ENCODE measurements at places on chromosomes 7 and 10.
A peak's percentile ranks its signal among the peaks of the same experiment; 100 is the strongest.

GRCh38 chr7:12570168-12570533 is 369 bp upstream of the SCIN start:
- H3K36me3 ChIP-seq = no peaks in the 10 kb centered on the region
- no peak overlapping the region for H3K27ac ChIP-seq
- peaks cover 31% of the 10 kb centered on the region for H3K4me1 ChIP-seq
- no peak for DNase-seq
- peaks cover 38% of the 10 kb centered on the region for H3K27me3 ChIP-seq
- H3K4me3 ChIP-seq = peak overlapping the region; percentile 71

- no peaks in the 10 kb centered on the region for H3K27me3 ChIP-seq
- no peak overlapping the region for H3K4me3 ChIP-seq
- no peaks in the 10 kb centered on the region for H3K4me1 ChIP-seq
- H3K27ac ChIP-seq = no peak overlapping the region
- no peaks in the 10 kb centered on the region for H3K36me3 ChIP-seq
These were observed 237.8 kb downstream of the ZMYND11 start for GRCh38 chr10:373015-373414.

GRCh38 chr7:33745934-33746333 is 159.4 kb upstream of the BMPER start:
- no peaks in the 10 kb centered on the region for H3K27me3 ChIP-seq
- no peak overlapping the region for H3K4me3 ChIP-seq
- no peak for DNase-seq
- H3K27ac ChIP-seq = no peak overlapping the region
- no peaks in the 10 kb centered on the region for H3K4me1 ChIP-seq

GRCh38 chr7:121275204-121275603 is 53.6 kb upstream of the WNT16 start:
- H3K4me1 ChIP-seq = peaks cover 12% of the 10 kb centered on the region
- peaks cover 36% of the 10 kb centered on the region for H3K27me3 ChIP-seq
- H3K36me3 ChIP-seq = no peaks in the 10 kb centered on the region
- DNase-seq = no peak
- no peak overlapping the region for H3K4me3 ChIP-seq

DNA sequence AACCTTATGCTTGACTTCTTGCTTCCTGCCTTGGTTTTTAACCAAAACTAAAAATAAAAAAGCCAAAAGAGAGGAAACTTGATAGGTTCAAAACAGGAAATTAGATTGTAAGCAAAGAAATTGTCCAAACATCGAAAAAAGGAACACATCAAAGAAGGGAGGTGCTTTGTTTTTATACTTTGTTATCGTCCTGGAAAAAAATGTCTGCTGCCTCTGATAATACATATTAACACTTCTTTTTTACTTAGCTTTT is 286.6 kb upstream of the C7orf33 start:
- DNase-seq = no peak
- H3K36me3 ChIP-seq = no peaks in the 10 kb centered on the region
- no peak overlapping the region for H3K4me3 ChIP-seq
- no peaks in the 10 kb centered on the region for H3K27me3 ChIP-seq
- no peak overlapping the region for H3K27ac ChIP-seq

GRCh38 chr7:111368381-111369065 is 193.8 kb downstream of the IMMP2L start:
- no peaks in the 10 kb centered on the region for H3K27me3 ChIP-seq
- no peak overlapping the region for H3K27ac ChIP-seq
- H3K4me3 ChIP-seq = no peak overlapping the region
- no peaks in the 10 kb centered on the region for H3K36me3 ChIP-seq

- no peak overlapping the region for H3K27ac ChIP-seq
- H3K4me3 ChIP-seq = no peak overlapping the region
- DNase-seq = no peak
- H3K4me1 ChIP-seq = no peaks in the 10 kb centered on the region
These were observed 505.3 kb downstream of the SORCS3 start for GRCh38 chr10:105146436-105146835.

DNA sequence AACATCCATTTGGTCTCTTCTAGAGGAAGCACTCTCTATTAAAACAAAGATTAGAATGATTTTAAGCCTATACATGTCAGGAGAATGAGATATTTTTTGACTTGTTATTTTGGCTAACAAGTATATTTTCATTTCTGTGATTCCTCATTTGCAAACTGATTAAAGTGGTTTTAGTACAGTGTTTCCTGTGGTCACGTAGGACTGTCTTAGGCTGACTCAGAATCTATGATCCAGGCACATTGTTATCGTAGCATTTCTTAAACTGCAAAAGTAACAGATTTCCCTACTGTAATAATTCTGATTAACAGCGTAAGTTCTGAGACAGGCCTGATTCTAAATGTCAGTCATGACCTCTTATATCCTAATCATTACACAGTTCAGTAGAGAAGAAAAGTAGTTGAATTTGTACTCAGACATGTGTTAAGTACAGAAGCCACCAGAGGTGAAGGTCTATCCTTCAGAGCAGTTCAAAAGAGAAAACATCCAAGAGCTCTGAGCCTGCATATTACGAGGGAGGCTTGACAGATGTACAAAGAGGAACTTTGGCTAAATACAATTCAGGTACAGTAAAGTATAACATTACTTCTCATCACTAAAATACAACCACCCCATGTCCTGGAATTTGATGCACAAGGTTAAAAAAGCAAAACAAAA is 124.1 kb upstream of the TEX47 start:
- H3K27me3 ChIP-seq = no peaks in the 10 kb centered on the region
- no peak for DNase-seq
- H3K4me3 ChIP-seq = no peak overlapping the region
- H3K4me1 ChIP-seq = no peaks in the 10 kb centered on the region
- H3K36me3 ChIP-seq = no peaks in the 10 kb centered on the region

GRCh38 chr10:129441372-129442009 is 25.6 kb upstream of the MGMT start:
- H3K36me3 ChIP-seq = no peaks in the 10 kb centered on the region
- H3K4me1 ChIP-seq = no peaks in the 10 kb centered on the region
- no peak for DNase-seq
- H3K27me3 ChIP-seq = peaks cover 3% of the 10 kb centered on the region
- H3K4me3 ChIP-seq = no peak overlapping the region
- H3K27ac ChIP-seq = no peak overlapping the region

GRCh38 chr10:70856454-70856853 is 31.9 kb downstream of the PCBD1 start:
- H3K4me1 ChIP-seq = peaks cover 9% of the 10 kb centered on the region
- H3K27ac ChIP-seq = no peak overlapping the region
- H3K27me3 ChIP-seq = no peaks in the 10 kb centered on the region
- H3K4me3 ChIP-seq = no peak overlapping the region
- DNase-seq = no peak

DNA sequence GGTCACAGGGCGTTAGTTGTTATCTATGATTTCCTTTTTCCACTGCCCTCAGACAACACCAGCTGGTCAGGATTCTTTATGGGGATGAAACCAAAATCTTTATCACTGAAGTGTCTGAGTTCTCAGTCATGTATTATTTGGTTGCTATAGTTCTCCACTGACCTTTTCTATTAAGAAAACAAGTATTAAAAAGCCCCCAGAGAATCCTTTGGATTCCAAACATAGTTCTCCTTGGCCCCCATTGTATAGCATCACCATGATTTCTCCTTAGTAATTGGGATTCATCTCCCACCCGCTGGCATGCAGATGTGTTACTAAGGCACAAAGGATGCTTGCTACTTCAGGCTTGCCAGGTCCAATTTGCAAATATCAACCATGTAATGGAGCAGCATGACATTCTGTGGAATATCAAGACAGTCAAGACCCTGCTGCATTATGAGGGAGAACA is 94.3 kb downstream of the IQUB start:
- no peak overlapping the region for H3K27ac ChIP-seq
- no peaks in the 10 kb centered on the region for H3K27me3 ChIP-seq
- H3K4me1 ChIP-seq = no peaks in the 10 kb centered on the region
- H3K4me3 ChIP-seq = no peak overlapping the region

DNA sequence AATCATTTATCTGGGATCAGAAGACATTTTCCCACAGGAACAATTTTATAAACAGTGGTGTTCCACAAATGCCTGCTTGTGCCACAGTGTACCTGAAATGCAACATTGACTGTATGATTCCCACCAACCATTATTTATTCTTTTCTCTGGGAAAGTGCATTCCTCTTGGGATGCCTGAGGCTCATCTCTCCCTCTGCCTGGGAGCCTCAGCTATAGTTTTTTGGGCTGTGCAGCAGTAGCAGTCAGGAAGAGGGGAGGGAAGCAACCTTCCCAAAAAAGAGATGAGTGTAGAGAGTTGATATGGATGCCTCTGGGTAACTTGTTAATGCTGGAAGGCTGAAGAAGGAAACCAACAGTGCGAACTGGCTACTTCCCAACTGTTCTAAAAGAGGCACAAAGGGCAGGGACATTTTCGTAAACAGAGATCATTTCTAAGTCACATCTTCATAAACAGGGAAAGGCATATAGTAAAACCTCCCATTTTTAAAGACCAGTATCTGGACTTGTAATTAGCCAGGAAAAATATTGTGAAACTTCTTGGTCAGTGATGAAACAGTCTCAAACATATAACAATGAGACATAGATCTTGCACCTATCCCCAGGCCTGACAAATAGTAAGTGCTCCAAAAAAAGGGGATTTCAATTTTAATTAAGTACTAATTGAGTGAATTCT is 1.4 kb upstream of the CALD1 start:
- no peak overlapping the region for H3K4me3 ChIP-seq
- DNase-seq = no peak
- H3K27ac ChIP-seq = no peak overlapping the region
- H3K4me1 ChIP-seq = no peaks in the 10 kb centered on the region
- peaks cover 7% of the 10 kb centered on the region for H3K27me3 ChIP-seq

DNA sequence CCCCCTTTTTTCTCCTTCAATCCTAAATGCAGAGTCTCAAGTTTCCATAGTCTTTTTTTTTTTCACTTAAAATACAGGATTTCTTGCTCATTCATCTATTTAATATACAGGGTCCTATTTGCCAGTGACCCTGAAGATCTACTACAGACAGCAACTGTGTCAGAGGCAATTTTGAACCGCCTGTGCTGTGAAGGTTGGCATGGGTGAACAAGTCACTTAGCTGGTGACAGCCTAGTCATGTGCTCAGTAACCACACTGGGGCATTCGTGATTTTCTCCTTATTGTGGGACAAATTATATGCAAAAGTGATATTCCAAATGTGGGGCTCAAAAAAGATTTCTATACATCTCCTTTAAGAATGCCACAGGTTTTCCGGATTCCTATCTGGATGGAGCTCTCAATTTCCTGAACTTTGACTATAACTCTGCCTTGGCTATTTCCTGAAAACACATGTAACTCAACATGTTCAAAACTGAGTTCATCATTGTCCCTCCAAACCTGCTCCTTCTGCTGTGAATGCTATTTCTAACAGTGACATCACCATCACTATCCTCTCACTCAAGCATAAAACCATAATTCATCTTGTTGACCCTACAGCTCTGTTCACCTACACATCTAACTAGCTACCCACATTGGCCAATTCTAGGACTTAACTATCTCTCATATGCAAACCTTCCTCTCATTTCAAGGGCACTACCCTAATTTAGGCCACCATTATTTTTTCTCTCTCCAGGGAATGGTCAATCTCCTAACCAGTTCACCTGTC is 36.7 kb downstream of the CDK6 start:
- peaks cover 17% of the 10 kb centered on the region for H3K36me3 ChIP-seq
- no peak for DNase-seq
- H3K4me1 ChIP-seq = peaks cover 35% of the 10 kb centered on the region
- no peak overlapping the region for H3K4me3 ChIP-seq
- no peaks in the 10 kb centered on the region for H3K27me3 ChIP-seq
- no peak overlapping the region for H3K27ac ChIP-seq

DNA sequence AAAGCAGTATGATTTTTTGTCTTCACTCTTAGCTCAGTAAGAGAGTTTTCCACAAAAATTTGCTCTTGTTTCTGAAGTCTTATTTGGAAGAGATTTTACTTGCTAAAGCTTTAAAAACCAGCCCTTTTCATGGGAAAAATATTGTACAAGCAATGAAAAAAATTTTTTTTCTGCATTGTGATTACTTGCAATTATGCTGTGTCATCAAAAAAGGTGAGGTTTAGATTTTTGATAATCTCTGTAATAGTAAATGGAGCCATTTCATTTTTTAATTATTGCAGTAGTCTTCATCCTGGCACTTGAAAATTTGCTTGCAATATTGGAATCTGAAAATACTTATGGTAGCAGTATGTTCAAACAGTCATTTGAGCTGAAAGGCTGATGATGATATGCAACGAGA is 447.4 kb downstream of the SH2D4B start:
- no peak overlapping the region for H3K27ac ChIP-seq
- H3K27me3 ChIP-seq = no peaks in the 10 kb centered on the region
- no peak overlapping the region for H3K4me3 ChIP-seq
- no peaks in the 10 kb centered on the region for H3K4me1 ChIP-seq
- H3K36me3 ChIP-seq = no peaks in the 10 kb centered on the region

DNA sequence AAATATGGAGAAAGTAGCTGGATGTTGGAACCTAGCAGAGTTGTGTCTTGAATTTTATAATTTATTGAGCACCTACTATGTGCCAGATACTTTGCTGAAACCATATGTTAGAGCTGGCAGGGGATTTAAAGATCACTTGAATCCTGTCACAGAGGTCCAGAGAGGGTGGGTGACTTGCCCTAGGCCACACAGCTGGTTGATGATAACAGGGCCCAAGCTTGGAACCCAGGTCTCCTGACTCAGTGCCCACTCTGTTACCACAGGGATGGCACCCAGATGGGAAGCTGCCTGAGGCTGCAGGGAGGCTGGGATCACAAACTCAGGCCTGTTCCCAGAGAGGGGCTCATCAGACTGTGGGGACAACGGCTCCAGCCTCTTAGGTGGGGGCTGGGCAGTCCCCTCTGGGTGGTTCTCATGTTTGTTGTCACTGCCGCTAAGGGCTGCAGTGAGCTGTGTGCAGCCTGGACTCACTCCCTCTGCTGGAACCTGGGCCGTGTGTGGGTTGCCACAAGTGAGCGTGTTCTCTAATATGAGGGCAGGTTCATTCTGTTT is 18.6 kb downstream of the GOLGA7B start:
- peaks cover 19% of the 10 kb centered on the region for H3K27me3 ChIP-seq
- H3K4me1 ChIP-seq = peaks cover 13% of the 10 kb centered on the region

DNA sequence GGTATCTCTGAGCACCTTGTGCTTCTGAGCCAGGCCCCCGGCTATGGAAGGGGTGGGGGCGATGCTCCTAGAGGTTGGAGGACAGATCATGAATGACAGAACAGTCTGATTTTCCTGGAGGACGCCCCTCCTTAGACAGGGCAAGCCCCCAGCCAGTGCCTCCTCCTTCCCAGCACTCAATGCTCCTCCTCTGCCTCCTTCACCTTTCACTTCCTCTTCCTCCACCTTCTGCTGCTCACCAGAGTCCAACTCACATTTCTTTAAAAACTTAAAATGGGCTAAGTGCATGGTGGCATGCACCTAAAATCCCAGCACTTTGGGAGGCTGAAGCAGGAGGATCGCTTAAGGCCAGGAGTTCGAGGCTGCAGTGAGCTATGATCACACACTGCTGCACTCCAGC is 71.1 kb upstream of the CUX1 start:
- no peak overlapping the region for H3K27ac ChIP-seq
- no peak overlapping the region for H3K4me3 ChIP-seq
- peaks cover 31% of the 10 kb centered on the region for H3K4me1 ChIP-seq
- H3K27me3 ChIP-seq = peaks cover 5% of the 10 kb centered on the region
- no peak for DNase-seq
